ENCODE measurements at places on chromosomes 3 and 15.

- no peak for DNase-seq
Observed at GRCh38 chr15:31470756-31471155, 144.1 kb downstream of the KLF13 start.

- DNase-seq = no peak
Observed at GRCh38 chr3:122443090-122443489, 27.2 kb upstream of the WDR5B start.

DNA sequence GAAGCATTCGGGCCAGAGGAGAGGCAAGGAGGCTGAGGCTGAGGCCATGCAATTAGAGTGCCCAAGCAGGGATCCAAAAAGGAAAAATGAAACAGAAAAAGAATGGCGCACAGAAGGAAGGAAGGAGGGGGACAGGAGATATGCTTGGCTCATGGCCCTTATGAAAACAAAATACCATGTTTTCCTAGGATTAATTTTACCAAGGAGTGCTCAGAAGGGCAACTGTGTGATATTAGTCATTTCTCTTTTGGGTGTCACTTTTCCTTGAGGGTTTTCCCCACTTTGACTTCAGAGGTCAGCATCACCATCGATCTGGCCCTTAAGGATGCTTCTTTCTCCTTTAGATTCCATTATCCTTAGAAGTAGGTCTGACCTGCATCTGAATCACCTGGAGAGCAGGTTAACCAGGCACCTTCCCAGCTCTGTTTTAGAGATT, 1.4 kb downstream of the PARP14 start:
- no peak for DNase-seq

DNA sequence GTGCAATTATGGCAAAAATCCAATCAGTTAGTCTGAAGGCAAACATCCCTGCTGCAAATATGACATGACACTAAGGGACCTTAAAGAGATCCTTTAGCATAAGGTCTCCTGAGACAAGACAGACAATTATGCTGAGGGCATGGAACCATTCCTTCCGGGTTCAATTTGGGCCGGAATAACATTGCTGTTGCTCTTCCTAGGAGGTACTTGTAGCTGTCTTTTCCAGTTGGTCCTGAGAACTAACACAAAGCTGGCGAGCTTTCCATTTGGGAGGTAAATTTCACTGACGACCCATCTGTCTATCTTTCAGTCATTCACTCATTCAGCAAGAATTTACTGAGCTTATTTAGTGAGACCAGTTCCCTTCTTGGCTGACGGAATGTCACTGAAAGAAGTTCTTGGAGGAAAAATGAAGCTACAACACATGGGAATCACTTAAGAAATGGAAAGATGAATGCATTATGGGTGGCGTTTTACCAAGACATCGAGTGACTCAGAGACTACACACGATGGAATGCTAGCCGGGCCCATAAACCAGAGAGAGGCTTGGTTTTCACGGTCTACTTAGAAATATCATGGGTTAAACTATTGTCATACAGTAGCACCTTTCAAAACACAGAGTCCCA, 215.5 kb downstream of the PDZRN3 start:
- no peak for DNase-seq

- no peak for DNase-seq
Observed at GRCh38 chr3:100096866-100097265, 17.4 kb downstream of the FILIP1L start.

GRCh38 chr3:13547591-13548371, 1.1 kb upstream of the FBLN2 start:
- DNase-seq = no peak

DNA sequence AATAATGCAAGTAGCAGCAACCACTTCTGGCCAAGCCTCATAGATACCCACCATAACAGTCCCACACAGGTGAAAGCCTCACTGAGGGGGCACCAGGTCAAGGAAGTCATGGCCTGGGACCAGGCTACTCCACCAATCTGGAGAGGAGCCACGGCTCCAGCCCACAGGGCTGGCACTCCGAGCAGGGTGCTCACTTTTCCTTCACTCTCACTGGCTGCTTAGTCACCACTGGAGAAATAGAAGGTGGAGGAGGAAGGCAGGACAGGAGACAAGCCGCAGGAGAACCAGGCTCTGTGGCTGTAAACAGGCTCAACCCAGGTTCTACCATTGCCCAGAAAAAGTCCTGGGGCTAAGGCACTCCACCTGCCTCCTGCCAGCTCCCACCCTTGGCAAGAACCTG, 1.2 kb downstream of the USP19 start:
- no peak for DNase-seq

GRCh38 chr3:182487143-182487542, 306.2 kb upstream of the ATP11B start:
- no peak for DNase-seq
